ENCODE measurements at places on chromosomes 2 and 18. TPM values are rescaled to one million over a fixed set of nuclear protein-coding genes. Genes with fewer than 3 reads are reported as not detected.

DNA sequence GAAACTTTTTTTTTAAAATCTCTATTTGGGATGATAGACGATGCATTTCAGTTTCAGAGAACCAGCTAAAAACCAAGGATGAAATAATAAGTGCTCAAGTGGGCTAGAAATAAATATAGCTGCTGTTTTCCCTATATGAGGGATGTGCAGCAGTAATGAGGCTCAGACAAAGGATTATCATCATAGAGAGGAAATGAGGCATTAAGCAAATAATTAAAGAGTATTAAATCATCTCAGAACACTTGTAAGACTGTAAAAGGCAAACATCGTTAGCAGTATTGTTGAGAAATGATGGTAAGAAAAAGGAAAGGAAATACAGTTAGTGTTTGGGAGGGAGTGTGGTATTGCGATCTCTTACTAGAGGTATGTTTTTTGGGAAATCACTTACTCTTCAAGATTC, 233.5 kb downstream of the TGIF1 start:
- DNase-seq, result no peak

GRCh38 chr2:67289921-67290371, 107.2 kb upstream of the ETAA1 start:
- peak; percentile 61 for DNase-seq

DNA sequence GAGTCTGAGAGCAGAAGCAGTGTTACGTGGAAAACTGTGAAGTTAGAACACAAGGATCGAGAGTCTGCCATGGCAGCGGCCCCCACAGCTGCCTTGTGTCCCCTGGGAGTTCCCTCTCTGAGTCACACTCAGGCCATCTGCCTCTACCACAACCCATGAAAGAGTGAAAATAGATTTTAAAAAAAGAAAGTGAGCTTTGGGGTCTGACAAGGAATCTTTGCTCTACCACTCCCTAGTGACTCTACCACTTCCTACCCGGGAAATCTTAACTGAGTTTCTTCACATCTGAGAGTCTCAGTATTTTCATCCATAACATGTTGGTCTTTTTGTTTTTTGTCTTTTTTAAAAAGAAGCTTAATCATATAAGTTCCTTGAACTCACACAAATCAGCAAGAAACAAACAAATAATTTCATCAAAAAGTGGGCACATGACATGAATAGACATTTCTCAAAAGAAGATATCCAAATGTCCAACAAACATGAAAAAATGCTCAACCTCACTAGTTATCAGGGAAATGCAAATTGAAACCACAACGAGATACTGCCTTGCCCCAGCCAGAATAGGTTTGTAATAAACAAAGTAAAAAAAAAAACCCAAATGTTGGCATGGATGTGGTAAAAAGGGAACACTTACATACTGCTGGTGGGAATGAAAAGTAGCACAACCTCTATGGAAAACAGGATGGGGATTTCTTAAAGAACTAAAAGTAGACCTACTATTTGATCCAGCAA, 2.4 kb upstream of the MSGN1 start:
- DNase-seq, result peak; percentile 17

- peak; percentile 49 for DNase-seq
Measured at GRCh38 chr2:169736902-169737301, 3.3 kb downstream of the KLHL23 start.

- DNase-seq, result no peak
Measured at GRCh38 chr2:167862782-167863181, 384.6 kb downstream of the STK39 start.

DNA sequence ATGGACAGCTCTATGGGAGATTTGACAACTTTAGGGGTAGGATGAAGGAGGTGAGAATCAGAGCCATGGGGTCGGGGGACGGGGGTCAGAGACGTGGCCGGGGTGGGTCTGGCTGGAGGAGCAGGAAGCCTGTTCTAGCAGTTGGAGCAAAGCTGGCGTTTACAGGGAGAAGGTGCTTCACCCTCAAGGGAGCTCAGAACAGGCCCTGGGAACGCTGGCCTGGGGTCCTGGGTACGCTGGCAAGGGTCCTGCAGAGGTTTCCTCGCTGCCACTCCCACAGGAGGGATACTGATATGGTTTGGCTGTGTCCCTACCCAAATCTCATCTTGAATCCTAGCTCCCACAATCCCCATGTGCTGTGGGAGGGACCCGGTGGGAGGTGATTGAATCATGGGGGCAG, 205.0 kb upstream of the ARL4C start:
- DNase-seq, result no peak

- no peak for DNase-seq
Measured at GRCh38 chr2:193583638-193584400, 1389.1 kb upstream of the TMEFF2 start.

DNA sequence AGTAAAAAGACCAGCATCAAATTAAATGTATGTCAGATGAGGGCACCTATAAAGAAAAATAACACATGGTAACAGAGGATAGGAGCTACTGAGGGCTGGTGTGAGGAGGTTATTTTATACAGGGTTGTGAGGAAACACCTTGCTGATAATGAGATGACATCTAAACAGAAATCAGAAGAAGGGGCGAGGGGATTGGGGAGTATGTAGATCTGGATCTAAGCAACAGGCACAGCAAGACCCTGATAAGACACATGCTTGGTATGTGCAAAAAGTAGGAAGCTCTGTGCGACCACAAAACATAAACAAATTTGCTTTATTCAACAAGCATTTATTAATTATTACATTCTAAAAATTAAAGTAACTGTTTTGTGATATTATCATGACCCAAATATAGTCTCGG, 295.4 kb downstream of the ZEB2 start:
- no peak for DNase-seq

- no peak for DNase-seq
Measured at GRCh38 chr2:203908797-203909185, 27.8 kb upstream of the ICOS start.

DNA sequence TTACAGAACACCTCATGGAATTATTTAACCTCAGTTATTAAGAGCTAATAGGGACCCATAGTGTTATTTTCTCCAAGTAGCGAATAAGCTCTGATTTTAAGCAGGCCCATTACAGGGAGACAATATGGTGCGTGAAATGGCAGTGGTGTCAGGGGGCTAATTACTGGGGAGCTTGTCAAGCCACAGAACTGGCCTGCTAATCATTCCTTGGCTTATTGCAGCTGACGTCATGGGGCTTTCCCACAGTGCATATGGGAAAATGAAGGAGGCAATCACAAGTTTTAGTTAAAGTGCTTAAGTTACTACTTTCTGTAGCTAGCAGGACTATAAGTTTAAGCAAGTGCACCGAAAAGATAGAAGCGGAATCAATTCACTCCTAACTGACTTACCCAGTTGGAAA, 262.5 kb downstream of the TGIF1 start:
- DNase-seq, result no peak

GRCh38 chr2:86002375-86002774, 103.3 kb downstream of the POLR1A start:
- no peak for DNase-seq

DNA sequence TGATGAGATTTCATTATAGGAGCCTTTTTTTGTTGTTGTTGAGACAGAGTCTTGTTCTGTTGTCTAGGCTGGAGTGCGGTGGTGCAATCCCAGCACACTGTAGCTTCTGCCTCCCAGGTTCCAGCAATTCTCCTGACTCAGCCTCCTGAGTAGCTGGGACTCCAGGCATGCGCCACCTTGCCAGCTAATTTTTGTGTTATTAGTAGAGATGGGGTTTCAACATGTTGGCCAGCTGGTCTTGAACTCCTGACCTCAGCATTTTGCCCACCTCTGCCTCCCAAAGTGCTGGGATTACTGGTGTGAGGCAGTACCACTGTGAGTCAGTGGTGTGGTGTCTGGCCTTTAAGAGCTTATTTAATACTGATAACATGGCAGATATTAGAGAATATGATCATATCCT, 60.1 kb downstream of the MOB4 start:
- DNase-seq, result peak; percentile 63

DNA sequence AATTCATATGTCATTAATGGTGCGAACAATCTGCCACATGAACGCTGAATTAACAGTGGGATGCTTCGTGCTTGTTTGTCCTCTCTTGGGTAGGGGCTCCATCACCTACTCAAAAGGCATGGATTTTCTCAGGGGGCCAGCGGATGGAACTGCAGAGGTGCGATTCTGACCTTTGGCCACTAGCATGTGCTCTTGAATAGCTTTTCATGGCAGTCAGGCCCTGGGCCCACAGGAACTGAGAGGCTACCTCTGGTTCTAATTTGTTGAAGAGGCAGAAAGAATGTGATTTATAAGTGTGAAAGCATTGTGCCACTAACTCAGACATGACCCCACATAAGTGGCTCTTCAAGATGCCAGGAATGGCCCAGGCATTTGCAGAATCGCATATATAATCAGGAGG, 283.2 kb downstream of the INSIG2 start:
- peak; percentile 3 for DNase-seq

DNA sequence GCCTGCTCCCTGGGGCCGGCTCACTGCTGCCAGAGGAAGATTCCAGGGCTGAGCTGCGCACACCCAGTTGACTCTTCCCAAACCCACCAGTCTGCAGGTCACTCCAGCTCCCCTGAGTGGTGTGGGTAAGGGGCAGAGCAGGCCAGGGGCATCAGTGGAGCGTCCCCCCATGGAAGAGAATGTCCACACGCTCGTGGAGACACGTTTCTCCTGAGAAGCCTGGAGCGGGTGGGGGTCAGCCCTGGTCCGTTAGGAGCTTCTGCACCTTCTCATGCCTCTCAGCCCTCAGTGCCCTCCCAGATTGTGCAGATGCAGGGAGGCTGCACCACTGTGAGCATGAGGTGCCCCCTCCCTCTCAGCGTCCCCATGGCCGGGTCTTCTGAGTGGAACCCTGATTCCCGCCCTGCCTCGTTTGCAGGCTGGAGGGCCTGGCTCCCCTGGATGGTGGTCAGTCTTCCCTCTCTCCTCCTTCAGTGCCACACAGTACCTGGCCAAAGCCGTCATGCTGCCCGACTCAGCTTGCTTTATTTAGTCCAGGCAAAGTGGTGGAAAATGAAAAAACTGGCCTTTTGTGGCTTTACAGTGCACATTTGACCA, 37.0 kb downstream of the TWIST2 start:
- no peak for DNase-seq

- DNase-seq, result no peak
Measured at GRCh38 chr2:46576875-46577274, 97.5 kb downstream of the TMEM247 start.

- peak; percentile 31 for DNase-seq
Measured at GRCh38 chr2:157628477-157629415, at the start of gene ACVR1C. Gene ACVR1C, minus strand, starts transcription at chr2:157628864. Its CDS starts 220 bp downstream, at chr2:157628644.

GRCh38 chr2:169928463-169928864, 101.2 kb downstream of the UBR3 start:
- DNase-seq, result peak; percentile 70

DNA sequence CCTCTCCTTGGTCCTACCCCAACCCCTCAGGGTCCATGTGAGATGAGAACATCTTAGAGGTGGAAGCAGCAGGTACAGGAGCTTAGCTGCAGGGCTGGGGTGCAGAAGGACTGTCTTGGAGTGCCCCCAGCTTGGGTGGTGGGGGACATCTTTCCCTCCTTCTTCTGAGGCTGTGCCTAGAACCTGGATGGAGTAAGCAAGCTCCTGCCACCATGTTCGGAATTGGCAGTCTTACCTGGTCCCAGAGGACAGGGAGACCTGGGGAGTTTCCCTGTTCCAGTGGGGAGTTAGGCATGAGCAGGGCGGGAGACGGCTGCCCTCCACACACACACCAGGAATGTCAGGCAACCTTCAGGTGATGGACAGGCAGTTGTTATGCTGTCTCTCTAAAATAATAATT, 131.0 kb upstream of the COPS8 start:
- no peak for DNase-seq

SANBR gene
- total RNA-seq, result 13.2 TPM

PRKAG3 gene
- total RNA-seq, result not detected

MROH2A gene
- total RNA-seq, result not detected

ACTG2 gene
- 59.6 TPM for total RNA-seq

RND3 gene
- total RNA-seq, result 1,266 TPM

SP110 gene
- total RNA-seq, result 15.5 TPM

ATF2 gene
- total RNA-seq, result 62.5 TPM

ASPRV1 gene
- under 0.01 TPM for total RNA-seq

Measured in fibroblast of villous mesenchyme (primary cell).